ENCODE measurements at places on chromosomes 13 and 19.

DNA sequence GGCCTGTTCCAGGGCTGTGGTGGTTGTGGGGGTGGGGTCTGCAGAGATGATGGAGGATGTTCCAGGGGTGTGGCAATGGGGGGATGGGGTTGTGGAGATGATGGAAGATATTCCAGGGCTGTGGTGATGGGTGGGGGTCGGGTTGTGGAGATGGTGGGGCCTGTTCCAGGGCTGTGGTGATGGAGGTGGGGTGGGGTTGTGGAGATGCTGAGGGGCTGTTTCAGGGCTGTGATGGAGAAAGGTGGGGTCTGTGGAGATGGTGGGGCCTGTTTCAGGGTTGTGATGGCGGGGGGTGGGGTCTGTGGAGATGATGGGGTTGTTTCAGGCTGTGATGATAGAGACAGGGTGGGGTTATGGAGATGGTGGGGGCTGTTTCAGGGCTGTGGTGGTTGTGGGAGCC lies 62.0 kb downstream of the TEX29 start:
- no peak for DNase-seq

- no peak for DNase-seq
Measured at GRCh38 chr19:50311723-50312635, 17.2 kb downstream of the KCNC3 start.

DNA sequence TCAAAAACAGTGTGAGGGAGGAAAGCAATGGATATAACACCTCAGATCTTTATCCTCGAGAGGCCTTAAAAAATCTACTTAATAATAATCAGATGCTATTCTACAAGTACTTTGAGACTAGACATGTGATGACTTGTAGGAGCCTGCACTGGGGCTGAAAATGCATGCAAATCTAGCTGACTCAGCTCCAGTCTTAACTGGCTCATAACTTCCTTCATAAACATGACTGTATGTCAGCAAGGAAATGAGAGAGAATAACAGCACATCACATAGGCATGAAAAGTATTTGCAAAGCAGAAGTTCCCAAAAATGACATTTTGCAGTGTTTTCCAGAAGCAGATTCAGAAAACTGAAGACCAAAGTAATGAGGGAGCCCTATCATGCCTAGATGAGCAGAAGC lies 38.1 kb downstream of the PSG5 start:
- no peak for DNase-seq

DNA sequence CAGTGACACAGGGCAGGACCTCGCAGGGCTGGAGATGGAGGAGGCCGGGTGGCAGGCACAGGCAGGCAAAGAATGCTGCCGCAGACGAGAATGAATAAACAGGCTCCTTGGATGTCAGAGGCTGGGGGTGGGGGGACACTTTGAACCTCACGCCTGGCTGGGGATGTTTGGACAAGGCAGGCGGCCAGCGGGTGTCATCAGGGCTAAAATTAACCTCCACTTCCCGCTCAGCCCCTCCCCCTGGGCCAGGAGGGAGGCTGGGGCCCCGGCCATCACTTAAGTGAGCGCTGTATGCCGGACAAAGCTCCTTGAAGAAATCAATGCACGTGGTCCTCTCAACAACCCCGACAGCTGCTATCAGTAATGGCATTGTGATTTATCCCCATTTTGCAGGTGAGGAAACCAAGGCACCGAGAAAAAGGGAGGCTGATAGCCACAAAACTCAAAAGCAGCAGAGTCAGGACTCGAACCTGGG lies 10.3 kb upstream of the FUT5 start:
- DNase-seq = no peak

DNA sequence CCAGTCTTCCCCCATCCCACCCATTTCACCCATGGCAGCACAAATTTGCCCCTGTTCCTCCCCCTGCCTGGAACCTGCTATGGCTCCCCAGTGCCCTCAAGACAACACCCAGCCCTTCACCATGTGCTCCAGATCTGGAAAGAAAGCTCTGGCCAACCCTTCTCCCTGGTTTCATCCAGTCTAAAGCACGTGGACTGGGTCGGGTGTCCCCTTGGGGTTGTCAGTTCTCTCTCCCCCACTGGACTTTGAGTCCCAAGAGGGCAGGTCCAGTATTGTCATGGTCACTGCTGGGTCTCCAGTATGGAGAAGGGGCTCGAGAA lies 19.6 kb upstream of the PNMA8B start:
- DNase-seq = no peak

DNA sequence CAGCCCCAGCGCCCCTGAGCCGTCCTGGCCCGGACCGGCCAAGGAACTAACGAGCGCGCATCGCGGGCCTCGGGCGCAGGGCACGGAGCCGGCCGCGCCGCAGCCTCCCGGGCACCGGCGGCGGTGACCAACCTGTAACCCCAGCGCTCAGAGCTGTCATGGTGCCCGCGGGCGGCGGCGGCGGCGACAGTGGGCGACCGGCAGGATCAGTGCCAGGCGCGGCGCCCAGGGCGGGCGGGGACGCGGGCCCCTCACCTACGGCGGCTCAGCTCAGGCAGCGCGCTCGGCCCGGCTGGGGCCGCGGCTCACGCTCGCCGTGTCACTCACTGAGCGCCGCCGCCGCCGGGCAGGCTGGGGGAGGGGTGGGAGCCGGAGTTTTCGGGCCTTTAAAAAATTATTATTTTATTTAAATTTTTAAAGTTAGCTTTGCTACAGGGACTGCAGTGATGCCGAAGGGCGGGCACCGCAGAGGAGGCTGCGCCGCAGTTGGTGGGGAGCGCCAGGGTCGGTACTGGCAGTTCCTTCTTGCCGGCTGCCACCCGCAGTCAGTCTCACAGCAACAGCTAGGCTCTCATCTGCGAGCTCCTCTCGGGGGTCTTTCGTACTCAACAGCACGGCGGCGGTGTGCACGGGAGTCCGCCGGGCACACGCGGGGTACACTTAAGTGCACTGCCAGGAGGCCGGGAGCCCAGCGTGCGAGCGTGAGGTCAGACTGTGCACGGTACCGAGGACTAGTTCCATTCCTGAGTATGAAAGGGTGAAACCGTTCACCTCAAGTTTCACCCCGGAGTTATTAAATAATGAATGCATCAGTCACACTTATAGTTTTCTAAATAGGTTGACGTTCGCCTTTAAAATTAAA lies at the start of gene NALCN:
NALCN (minus strand) TSS at position 328 of the 862 bp plus-strand sequence. CDS start 17,382 bp downstream, outside the sequence.
- DNase-seq = no peak

GRCh38 chr19:57642396-57643046 lies 9.6 kb downstream of the ZNF211 start:
- DNase-seq = no peak
